Cerebellum (tissue), 4 donors: ENCODE measurements at places on chromosomes 2 and 18.

DNA sequence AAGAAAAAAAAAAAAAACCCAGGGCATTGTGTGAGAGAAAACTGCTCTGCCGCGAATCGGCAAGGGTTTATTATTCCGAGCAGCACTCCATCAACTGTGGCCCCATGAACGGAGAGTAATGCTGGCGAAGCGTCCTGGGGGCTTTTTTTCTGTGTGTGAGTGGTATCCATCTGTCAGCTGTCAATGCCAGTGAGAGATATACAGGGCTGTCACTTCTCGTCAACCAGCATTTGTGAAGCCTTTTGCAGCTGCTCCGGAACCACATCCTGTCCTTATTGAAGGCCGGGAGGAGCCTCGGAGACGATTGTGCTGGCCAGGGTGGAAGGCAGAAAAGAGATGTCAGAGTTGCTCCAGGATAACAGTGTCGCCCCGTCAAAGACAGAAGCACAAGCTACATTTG lies 356.9 kb upstream of the SMIM21 start:
- DNase-seq = no peak

DNA sequence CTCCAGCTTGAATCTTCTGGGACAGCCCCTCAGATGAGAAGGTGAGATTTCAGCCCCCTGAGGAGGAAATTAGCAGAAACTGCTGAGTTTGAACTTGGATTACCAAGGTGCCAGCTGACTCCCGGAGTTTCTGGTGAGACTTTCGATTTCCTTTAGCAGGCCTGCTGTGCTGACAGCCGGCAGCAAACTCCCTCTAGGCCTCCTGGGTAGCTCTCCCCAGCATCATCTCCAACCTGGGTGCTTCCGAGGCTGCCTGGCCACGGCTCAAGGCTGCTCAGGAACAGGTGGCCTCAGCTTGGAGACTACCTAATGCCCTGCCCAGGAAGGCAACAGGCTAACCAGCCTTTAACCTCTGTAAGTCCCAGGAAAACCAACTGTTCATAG lies 16.5 kb downstream of the SDC1 start:
- DNase-seq = no peak

- DNase-seq = no peak
Observed at GRCh38 chr2:41413813-41414485, 633.9 kb upstream of the PKDCC start.

DNA sequence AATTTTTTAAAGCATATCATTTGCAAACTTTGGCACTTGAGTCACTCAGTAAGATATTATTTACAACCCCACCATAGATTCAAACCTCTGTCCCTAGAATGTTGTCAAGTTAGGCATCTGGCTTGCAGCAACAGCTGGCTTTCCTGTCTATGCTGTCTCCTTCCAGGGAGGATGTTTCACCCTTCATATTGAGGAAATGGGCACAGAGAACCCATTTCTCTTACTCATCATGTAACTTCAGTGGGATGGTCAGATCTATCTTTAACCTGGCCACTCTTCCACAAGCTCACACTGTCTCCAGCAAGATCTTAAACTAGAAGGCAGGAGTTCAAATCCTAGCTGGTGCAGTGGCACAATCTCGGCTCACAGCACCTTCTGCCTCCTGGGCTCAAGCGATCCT lies 15.8 kb downstream of the LCT start:
- no peak for DNase-seq

DNA sequence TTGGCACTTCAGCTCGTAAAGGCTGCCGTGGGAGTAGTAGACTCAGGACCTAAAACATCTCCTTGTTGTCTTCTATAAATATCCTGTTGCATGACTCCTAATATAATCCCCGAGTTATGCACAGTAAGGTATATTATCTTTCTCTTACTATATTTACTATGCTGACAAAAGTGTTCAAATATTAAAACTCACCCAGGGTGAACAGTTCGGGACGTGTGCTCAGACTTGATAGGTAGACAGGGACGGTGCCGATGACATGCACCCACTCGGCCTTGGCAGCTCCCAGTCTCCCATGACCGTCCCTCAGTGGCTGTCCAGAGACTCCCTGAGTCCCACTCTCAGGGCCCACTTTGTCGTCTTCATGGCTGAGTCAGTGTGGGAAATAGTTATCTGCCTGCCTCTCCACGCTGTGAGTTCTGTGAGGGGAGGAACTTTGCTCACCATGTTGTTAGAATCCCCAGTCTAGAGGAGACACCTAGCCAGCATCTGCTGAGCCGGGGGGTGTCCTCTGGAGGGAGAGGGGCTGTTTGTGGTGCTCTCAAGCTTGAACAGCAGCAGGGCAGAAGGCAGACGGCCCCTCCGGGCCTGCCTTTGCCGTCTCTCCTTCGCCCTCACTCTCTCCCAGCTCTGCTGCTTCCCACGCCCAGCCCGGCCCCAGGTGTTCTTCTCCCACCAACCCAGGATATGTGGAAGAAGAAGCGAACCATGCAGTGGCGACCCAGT lies 75.0 kb downstream of the DGKD start:
- no peak for DNase-seq

GRCh38 chr2:229164545-229165249 lies 106.4 kb downstream of the PID1 start:
- no peak for DNase-seq

DNA sequence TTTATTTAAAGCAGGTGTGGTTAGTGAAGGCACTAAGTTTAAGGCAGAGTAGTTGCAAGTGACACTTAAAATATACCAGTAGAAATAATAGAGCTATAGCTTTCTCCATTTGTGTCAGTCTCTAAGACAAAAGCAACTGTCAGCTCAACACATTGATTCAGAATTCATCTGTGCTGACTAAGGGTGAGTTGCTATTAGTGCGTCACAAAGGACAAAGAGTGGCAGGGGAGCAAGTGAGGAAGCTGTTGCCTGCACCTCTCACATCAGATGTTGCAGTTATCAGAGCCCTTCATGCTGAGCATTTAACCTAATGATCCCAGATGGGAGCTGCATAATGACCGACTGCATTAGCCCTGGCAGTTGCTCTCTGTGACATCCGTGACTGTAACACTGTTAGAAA lies 138.6 kb downstream of the DTNA start:
- DNase-seq = no peak

- no peak for DNase-seq
Observed at GRCh38 chr2:68689553-68690537, 44.8 kb upstream of the ARHGAP25 start.

GRCh38 chr2:122939796-122940195 lies 1085.3 kb upstream of the CNTNAP5 start:
- DNase-seq = no peak

- DNase-seq = no peak
Observed at GRCh38 chr18:74513149-74513882, 17.2 kb downstream of the CNDP2 start.

DNA sequence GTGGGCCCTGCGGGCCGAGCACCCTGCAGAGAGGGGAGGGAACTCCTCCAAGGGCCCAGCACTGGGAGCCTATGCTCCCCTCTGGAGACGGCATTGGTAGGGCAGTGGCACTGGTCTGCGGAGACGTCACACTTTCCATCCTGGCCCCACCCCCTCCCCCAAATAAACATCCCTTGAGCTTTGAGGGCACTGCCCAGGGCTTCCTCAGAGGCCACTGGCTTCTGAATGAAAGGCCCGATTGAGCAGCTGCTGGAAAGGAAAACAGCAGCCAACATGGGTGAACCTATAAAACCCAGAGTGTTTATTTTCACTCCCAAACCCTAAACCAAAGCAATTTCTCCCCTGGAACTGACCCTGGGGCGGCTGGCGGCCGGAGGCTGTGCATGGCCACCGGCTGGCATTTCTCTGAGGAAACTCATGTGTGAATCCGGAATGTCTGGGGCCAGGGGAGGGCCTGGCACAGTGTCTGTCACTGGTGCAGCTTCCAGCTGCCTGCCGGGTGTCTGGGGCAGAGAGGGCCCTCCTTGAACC lies 138.9 kb downstream of the DYSF start:
- no peak for DNase-seq

- DNase-seq = no peak
Observed at GRCh38 chr18:47595831-47596501, 334.5 kb downstream of the SMAD2 start.

DNA sequence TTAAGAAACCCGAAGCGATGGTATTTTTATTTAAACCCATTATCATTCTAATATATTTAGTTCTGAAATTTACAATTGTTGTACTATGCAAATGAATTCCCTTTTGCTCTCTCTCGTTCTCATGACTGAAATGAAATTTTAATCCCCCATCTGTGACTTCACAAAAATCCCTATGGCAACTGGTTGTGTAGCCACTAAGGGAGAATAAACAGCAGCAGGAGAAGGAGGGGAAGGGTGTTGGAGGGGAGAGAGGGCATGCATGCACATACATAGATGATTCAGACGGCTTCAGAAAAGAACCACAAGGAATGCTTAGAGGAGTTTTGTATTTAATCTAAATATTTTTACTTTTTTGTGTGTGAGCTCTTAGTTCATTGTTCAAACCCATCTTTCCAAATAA lies 36.8 kb downstream of the CPS1 start:
- no peak for DNase-seq
